ENCODE measurements at places on chromosomes 3 and 15. TPM values are rescaled to one million over a fixed set of nuclear protein-coding genes. Genes with fewer than 3 reads are reported as not detected.

GRCh38 chr3:159841766-159842165 lies 146.9 kb upstream of the IL12A start:
- no peak for DNase-seq

Gene SLC12A1
- not detected for total RNA-seq

DNA sequence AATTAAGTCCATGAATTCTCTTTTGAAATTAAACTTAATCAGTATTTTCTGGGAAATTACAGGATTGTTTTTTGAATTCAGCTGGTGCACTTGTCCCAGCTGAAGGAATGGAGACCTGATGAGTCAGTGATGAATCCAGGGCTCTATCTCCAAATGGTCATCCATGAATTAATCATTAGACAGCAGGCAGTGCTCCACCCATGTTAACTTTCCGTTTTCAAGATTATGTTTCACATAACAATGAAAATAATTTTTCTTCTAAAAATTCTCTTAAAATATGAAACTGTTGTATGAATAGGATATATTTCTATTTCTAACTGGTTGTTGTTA lies 13.9 kb upstream of the PAQR9 start:
- no peak for DNase-seq

GRCh38 chr15:67156834-67157233 lies 91.4 kb downstream of the SMAD3 start:
- no peak for DNase-seq

GRCh38 chr3:154122912-154123559 lies 1.8 kb downstream of the ARHGEF26 start:
- DNase-seq: no peak

Gene CPNE4
- total RNA-seq: not detected

GRCh38 chr3:192409838-192410683 lies 317.3 kb downstream of the FGF12 start:
- DNase-seq: no peak

- no peak for DNase-seq
These were observed 244.8 kb downstream of the TLE3 start for GRCh38 chr15:69852916-69853315.

GRCh38 chr3:132615881-132616280 lies 18.8 kb downstream of the ACKR4 start:
- DNase-seq: no peak

GRCh38 chr3:186895406-186895805 lies 34.9 kb upstream of the ST6GAL1 start:
- no peak for DNase-seq

DNA sequence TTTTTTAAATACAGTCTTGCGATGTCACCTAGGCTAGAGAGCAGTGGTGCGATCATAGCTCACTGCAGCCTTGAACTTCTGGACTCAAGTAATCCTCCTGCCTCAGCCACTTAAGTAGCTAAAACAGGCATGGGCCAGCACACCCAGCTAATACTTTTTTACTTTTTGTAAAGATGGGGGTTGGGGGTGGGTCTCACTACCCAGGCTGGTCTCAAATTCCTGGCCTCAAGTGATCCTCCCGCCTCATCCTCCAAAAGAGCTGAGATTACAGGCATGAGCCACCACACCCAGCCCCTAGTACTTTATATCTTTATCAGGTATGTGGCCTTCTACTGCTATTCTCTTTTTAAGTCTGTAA lies 8.3 kb downstream of the PEAK1 start:
- no peak for DNase-seq

DNA sequence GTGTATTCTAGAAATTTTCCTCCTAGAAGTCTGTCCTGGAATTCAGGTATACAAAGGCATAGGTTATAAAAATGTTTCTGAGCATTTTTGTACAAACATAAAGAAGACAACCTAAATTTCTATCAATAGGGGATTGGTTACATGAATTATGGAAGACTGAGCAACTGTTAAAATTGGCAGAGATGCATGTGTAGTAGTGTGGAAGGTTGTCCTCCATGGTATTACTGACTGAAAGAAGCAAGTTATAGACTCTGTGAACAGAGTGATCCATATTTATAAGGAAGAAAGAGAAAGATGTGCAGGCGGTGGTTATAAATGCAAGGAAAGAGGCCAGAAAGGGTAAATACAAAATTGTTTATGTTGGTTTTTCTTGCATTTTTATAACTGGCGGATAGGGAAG lies 38.3 kb upstream of the CMTM7 start:
- no peak for DNase-seq

GRCh38 chr15:90035840-90036230 lies 34.7 kb downstream of the ZNF710 start:
- DNase-seq: no peak

DNA sequence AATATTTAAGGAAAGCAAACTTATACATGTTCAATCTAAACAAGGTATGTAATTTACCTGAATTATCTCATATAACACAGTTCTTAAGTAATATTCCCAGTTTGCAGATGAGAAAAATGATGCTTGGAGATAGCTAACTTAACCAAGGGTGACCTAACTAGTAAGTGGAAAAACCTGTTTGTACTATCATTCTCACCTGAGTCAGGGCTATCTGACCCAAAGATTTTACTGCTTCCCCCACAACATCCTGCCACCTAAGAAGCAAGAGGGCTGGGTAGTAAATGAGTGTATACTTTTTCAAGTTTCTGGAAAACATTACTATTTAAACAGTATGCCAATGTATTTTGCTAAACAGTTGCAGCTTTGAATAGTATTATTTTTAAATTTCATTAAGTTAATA lies 10.6 kb downstream of the TP63 start:
- DNase-seq: no peak

DNA sequence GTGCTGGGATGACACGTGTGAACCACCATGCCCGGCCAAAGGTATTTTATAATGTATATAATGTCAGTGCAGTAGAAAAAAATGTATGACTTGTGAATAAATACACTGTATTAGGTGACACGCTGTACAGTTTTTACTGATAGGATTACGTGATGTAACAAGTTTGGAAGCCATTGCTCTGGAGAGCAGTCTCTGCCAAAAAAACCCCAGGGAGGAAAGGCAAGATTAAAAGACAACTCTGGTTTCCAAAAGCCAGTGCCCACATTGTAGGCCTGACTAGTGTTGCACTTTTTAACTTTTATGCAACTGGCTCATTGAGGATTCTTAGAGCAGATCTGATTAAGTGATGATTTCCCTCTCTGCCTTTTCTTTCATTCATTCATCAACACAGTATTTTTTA lies 62.0 kb upstream of the SLC2A2 start:
- DNase-seq: peak; percentile 64

Gene SLC25A26
- 16.9 TPM for total RNA-seq

DNA sequence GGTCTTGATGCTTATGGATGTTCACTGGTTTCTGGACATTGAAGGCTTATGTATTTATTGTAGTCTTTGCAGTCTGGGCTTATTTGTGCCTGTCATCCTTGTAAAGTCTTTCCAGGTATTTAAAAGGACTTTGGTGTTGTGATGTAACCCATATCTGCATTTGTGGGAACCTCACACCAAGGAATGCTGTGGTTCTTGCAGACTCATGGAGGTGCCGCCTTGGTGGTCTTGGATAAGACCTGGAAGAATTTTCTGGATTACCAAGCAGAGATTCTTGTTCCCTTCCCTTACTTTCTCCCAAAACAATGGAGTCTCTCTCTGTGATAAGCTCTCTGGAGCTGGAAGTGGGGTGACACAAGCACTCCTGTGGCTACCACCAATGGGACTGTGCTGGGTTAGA lies 363.5 kb upstream of the NECTIN3 start:
- no peak for DNase-seq

- peak; percentile 74 for DNase-seq
These were observed 12.1 kb downstream of the SEMA3F start for GRCh38 chr3:50167069-50167840.

DNA sequence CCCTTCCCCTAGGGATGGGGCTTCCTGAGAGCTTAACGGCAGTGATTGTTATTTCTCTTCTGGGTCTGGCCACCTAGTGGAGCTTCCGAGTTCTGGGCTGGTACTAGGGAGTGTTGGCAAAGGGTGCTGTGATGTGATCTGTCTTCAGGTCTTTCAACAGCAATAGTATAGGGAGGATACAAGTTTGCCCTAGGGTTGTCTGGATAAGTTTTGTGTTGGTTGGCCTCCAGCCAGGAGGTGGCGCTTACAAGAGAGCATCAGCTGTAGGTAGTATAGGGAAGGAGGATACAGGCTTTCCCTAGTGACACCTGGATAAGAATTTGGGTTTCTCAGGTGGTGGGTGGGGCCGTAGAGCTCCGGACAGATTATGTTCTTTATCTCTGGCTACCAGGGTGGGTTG lies 19.2 kb upstream of the CPOX start:
- DNase-seq: no peak

Gene NOX5
- not detected for total RNA-seq

GRCh38 chr15:78714890-78715289 lies 73.9 kb upstream of the CHRNB4 start:
- peak; percentile 62 for DNase-seq

Gene AHSG
- not detected for total RNA-seq

- peak; percentile 76 for DNase-seq
These were observed 51.0 kb upstream of the ATP13A3 start for GRCh38 chr3:194537732-194538247.

GRCh38 chr3:13563321-13563720 lies 14.4 kb downstream of the FBLN2 start:
- no peak for DNase-seq
